Breast epithelium (tissue), 4 donors: ENCODE measurements at places on chromosomes 6 and 20. TPM values are rescaled to one million over a fixed set of nuclear protein-coding genes. Genes with fewer than 3 reads are reported as not detected.

E2F1 gene
- 2.2 TPM for total RNA-seq

DNA sequence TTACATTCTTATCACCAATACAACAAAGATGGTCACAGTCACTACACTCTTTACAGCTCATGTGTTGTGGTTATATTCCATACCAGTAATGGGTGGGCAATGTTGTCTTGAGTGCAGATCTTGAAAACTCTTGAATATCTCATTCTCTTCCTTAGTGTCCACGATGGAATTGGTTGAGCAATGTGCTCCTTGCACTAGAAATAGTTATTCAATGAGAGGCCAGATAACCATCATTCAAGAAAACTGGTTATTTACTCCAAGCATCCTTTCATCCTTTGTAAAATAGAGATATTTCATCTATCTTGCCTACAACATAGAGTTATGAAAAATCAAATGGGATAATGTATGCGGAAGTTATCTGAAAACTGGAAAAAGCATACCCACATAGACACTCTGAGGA is 215.9 kb downstream of the ARHGAP18 start:
- no peaks in the 10 kb centered on the region for H3K27me3 ChIP-seq
- H3K4me1 ChIP-seq, result no peaks in the 10 kb centered on the region
- no peak overlapping the region for H3K4me3 ChIP-seq
- no peak for DNase-seq
- no peaks in the 10 kb centered on the region for H3K36me3 ChIP-seq
- no peak overlapping the region for H3K27ac ChIP-seq

- no peak within 1 kb of the TSS for H3K27ac ChIP-seq
- no peak within 1 kb of the TSS for H3K4me3 ChIP-seq
- no peaks in the 10 kb centered on the region for H3K4me1 ChIP-seq
- no peak for DNase-seq
- no peaks in the 10 kb centered on the region for H3K27me3 ChIP-seq
These were observed at the start of gene RAB44 for GRCh38 chr6:36697481-36697903. Gene RAB44 (plus strand): TSS chr6:36697826. CDS start chr6:36704236, 6,410 bp downstream.

HLA-DMB gene
- 16.4 TPM for total RNA-seq

- no peaks in the 10 kb centered on the region for H3K4me1 ChIP-seq
- no peaks in the 10 kb centered on the region for H3K27me3 ChIP-seq
- H3K4me3 ChIP-seq, result no peak overlapping the region
- H3K27ac ChIP-seq, result peak overlapping the region; percentile 57
These were observed 55.2 kb upstream of the TBC1D7 start for GRCh38 chr6:13383328-13384163.
